Fibroblast of skin of left biceps (primary cell): ENCODE measurements at places on chromosomes 12 and 14.

- no peak for DNase-seq
Observed at GRCh38 chr12:75058228-75058627, 151.4 kb downstream of the KCNC2 start.

DNA sequence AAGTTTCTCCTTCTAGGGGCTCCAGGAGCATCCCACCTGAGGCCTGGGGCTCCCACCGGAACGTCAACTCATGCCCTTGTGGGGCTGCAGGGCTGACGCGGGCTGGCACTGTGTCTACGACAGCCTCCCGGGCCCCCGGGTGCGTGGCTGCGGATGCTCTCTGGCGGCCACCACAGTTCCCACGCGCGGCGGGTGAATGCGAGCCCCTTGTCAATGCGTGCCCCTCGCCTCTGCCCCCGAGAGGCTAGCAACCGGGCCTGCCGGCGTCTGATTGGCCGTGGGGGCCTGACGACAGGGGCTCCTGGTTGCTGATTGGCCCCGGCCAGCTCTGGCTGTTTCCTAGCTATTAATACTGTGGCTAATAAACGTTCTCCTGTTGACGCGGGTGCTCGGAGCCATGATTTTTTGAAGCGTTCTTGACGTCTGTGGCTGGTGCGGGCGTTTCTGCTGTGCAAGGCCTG is 1.8 kb upstream of the MEG3 start:
- DNase-seq: no peak

DNA sequence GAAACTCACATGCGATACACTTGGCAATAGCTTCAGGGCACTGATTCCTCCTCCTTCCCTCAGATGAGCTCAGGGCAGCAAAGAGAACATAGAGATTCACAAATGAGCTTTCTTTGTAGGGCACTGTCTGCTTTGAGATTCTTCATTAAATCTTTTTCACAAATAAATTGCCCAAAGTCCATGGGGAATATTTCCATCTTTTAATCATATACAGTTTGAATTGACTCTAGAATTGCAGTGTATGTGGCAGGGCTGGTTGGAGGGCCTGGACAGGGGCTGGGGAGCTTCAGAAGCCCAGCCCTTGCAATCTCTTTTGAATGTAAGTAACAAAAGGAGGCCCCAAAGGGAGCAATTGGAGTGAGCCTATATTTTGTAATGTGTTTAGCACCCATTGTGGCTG is 197.5 kb downstream of the NOVA1 start:
- DNase-seq: no peak

DNA sequence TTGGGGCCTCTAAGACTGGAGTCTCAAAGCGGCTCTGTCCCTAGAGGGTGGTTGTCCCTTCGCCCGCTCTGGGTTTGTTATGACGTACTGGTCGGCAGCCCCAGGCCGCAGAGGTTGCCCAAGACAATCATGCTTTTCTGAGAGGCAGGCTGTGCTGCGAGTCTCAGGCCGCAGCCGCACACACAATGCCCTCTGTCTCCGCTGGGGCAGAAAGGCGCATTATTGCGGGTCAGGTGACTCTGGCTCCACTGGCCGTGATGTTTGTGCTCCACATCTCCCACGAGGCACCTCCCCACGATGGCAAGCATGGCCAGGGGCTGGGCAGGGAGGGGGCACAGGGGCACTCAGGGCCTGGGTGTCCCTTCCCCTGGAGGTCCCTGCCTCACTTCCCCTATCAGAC is 21.0 kb upstream of the PLEKHG3 start:
- no peak for DNase-seq

DNA sequence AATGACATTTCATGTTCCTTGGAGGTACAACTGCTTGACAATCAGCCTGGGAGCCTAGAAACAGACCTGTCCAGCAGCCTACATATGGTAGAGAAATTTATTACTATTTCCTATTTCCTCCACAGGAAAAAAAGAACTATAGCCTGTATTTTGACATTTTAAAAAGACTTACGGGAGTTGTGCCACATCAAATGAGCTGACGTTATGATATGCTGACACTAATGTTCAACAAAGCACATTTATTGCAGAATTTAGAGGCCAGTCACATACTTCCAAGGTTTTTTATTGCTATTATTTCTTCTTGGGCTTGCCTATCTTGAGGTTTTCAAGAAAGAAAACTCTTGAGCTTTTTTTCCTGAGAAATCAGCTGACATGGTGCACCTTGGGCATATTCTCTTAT is 305.3 kb downstream of the LRIG3 start:
- DNase-seq: no peak

- no peak for DNase-seq
Observed at GRCh38 chr12:124713436-124714082, 146.1 kb upstream of the NCOR2 start.

GRCh38 chr12:113456761-113457160 is 14.9 kb downstream of the LHX5 start:
- no peak for DNase-seq
